Stimulated activated CD4-positive, alpha-beta T cell treated with anti-CD3 and anti-CD28 coated beads, TNF-alpha, amount 100 ng/mL, for 1 hour (primary cell): ENCODE measurements at places on chromosomes 5 and 9.

- DNase-seq = no peak
Observed at GRCh38 chr5:142102980-142103740, 5.4 kb upstream of the NDFIP1 start.

- DNase-seq = no peak
Observed at GRCh38 chr5:82707741-82708140, 369.5 kb downstream of the TMEM167A start.

DNA sequence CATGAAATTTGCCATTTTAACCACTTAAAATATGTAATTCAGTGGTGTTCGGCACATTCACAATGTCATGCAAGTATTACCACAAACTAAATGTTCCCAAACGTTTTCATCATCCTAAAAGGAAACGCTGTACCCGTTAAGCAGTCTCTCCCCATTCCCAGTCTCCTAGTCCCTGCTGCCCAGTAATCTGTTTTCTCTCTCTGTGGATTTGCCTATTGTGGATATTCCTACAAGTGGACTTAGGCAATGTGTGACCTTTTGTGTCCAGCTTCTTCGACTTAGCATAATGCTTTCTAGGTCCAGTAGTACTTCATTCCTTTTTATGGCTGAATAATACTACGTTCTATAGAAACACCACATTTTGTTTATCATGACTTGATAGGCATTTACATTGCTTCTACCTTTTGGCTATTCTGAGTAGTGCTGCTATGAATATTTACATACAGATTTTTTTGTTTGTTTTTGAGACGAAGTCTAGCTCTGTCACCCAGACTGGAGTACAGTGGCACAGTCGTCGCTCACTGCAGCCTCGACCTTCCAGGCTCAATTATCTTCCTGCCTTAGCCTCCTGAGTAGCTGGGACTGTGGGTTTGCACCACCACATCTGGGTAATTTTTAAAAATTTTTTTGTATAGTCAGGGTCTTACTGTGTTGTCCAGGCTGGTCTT, 13.0 kb downstream of the DENND4C start:
- no peak for DNase-seq

DNA sequence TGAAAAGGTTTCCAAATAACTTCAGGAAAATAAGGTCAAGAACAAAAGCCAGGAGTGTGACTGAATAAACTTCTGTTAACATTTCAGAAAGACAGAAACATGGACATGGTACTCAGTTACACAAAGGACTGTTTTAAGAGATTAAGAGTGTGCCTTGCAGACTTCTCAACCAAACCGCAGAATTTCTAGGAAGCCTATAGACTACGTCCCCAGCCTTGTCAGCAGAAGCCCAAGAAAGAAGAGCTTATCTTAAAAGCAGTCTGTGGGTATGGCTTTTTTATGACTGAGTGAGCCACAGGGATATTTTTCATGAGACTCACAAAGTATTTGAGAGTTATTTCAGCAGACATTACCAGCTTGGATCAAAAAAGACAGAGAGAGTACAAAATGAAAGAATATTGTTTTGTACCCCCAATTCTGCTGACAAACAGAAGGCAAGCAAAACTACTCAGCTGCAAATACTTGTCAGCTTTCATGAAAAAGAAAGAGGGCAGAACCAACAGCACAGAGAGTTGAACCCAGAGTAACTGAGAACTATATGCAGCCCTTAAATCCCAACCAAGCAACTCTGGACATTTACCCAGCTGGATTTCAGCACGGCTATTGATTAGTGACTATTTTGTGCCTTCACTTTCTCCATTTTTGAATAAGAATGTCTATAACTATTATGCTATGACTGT, 711.0 kb upstream of the CTNND2 start:
- DNase-seq = no peak

GRCh38 chr5:117863586-117864296, 1124.6 kb downstream of the DTWD2 start:
- no peak for DNase-seq

DNA sequence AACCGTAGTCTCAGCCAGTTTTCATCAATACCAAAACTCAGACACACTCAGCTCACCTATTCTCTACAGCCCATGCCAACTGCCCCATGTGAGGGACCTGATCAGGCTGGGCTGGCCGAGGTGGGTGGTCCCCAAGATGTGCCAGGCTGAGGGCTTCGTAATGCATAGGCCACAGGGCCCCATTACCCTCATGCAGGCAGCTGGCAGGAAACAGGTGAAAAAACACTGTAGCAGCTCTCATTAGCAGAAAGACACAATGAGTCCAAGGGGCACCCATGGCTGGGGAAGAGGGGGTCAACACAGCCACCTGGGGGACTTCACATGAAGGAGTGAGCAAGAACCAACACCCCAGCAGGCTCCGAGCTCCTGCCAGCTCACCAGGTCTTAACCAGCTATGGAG, 8.2 kb downstream of the IPPK start:
- no peak for DNase-seq

DNA sequence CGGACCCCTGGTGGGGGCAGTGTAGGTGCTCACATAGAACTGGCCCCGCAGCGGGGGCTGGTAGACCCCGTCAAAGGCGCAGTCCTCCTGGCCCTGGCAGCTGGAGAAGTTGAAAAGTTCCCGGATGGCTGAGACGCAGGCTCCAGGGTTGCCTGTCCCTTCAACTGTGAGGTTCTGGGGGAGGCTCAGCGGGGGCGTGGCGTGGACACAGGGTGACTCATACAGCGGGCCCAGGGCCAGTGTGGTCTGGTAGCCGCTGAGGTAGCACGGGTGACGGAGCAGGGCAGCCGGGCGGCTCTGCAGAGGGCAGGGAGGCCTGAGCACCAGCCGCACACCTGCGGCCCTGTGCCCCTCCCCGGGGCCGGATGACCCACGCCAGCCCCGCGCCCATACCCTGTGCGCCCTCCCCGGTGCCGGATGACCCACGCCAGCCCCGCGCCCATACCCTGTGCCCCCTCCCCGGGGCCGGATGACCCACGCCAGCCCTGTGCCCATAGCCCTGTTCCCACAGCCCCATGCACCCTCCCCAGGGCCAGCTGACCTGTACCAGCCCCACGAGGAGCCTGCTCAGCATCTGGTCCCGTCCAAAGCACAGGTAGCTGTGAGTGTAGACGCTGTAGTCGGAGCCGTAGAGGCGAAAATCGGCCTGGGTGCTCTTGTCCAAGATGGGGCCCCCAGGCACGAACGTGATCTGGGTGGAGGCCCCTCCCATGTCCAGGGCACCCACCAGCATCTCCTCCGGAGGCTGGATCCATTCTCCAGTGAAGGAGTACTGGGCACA, 5.0 kb downstream of the ENTPD8 start:
- DNase-seq = no peak
